ENCODE measurements at places on chromosomes 6 and 20.

GRCh38 chr20:38935285-38935684, 9.1 kb downstream of the FAM83D start:
- no peak for DNase-seq

- no peak for DNase-seq
Measured at GRCh38 chr20:20743511-20744169, 31.2 kb upstream of the RALGAPA2 start.

DNA sequence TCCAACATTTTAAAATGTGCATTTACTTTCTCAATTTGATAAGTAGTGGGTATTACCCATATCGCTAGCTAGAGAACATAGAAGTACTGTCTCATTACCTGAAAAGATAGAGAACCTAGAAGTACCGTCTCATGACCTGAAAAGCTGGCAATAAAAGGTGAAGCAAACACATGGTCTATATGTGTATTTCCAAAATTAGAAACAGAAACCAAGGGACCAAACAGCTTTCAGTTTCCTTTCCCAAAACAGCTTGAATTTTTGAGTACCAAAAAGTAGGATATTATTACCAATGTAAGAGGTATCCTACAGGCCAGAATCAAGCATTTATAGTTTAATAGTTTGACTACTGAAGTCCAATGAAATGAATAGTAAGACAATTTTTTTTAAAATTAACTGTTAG, 77.2 kb downstream of the KIF13A start:
- DNase-seq = no peak

DNA sequence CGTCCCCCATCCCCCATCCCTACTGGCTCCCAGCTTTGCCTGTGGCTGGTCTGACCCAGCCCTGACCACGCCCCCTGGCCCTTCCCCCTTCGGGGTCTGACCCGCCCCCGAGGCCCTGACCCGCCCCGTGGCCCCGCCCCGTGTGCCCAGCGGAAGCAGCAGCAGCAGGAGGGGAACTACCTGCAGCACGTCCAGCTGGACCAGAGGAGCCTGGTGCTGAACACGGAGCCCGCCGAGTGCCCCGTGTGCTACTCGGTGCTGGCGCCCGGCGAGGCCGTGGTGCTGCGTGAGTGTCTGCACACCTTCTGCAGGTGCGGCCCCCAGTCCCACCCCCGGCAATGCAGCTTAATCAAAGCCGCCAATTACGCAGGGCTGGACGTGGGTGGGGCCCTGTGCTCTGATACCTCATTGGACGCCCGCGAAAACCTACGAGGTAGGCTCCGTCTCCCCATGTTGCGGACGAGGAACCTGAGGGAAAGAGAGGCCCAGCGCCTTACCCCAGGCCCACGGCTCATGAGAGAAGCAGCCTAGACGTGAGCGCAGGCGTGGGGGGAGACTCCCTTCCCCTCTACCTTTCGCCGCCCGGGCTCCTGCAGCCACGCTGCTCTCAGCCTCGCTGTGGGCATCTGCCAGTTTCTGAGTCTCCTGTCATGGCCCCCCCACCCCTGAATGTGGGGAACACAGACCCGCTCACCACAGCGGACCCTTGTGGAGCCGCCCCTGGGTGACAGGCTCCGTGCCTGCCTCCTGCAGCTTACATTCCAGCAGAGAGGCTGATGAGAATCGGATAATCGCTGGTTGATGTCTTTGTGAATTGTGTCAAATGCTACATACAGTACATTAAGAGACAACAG, 12.8 kb downstream of the RBCK1 start:
- no peak for DNase-seq
